ENCODE measurements at places on chromosomes 3 and 15.
A peak's percentile ranks its signal among the peaks of the same experiment; 100 is the strongest.

- no peak for DNase-seq
These were observed 10.6 kb upstream of the CHD2 start for GRCh38 chr15:92889390-92890107.

DNA sequence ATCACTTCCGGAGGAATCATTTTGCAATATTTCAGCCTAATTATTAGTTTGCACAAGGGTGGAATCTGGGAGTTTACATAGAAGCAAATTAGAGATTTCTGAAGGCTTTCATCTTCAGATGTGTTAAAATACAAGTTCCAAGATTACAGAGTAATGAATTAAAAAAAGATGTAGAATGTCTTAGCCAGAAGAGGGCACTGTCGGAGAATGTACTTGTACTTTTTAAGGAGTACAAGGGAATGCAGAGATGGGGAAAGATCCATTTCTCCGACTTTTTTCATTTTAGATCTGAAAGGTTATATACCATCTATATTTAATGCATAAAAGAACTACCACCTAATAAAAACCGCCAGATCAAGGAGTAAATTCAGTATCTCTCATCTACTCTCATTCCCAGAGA, 43.1 kb upstream of the WDR5B start:
- no peak for DNase-seq

GRCh38 chr15:64697911-64698369, 77.4 kb downstream of the RBPMS2 start:
- no peak for DNase-seq

- no peak for DNase-seq
These were observed 19.7 kb downstream of the CEMIP start for GRCh38 chr15:80798911-80799310.

DNA sequence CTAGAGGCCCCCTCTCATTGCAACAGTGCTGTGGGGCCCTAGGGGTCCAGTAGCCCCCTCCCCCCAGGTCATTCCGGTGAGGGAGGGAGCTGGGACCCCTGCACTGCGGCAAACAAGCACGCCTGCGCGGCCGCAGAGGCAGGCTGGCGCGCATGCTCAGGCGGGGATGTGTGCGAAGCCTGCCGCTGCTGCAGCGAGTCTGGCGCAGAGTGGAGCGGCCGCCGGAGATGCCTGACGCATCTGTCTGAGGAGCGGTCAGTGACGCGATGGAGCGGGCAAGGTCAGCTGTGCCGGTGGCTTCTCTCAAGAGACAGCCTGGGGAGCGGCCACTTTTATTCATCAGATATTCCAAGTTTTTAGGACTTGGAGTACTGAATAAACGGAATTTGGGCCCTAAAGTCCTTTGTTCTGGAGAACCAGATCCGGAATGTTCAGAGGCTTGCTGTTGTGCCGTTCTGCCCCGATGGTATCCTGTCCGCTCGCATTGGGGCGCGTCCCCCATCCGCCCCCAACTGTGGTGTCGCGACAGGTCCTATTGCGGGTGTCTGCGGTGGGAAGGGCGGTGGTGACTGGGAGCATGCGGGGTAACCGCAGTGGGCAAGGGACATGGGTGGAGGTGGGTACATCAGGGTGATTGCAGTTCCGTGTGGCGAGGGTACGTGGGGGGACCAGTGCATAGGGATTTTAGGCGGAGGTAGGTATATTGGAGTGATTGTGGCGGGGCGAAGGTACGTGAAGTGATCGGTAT, at the start of the genes SNRPN and SNURF:
Gene SNRPN (plus strand): TSS at position 205 of the 748 bp plus-strand sequence. CDS start 19,467 bp downstream, outside the sequence.
Gene SNURF (plus strand): TSS at position 205 of the 748 bp plus-strand sequence. CDS start 62 bp downstream, at position 267.
- peak; percentile 46 for DNase-seq

DNA sequence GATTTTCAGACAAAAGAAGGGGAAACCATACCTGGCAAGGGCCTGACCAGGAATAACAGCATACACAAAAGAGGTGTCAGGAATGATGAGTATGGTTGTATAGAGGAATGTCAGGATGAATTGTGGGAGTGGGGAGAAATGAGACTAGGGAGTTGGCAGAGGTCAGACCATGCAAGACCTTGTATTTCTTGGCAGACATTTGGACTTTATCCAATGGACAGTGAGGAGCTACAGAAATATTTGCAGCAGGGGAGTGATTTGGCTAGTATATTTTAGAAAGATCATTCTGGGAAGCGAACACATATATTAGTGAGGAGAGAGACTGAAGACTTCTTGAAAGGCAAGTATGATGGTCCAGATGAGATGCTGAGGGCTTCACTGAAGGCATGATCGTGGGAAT, 25.4 kb upstream of the ALPK3 start:
- DNase-seq = no peak

DNA sequence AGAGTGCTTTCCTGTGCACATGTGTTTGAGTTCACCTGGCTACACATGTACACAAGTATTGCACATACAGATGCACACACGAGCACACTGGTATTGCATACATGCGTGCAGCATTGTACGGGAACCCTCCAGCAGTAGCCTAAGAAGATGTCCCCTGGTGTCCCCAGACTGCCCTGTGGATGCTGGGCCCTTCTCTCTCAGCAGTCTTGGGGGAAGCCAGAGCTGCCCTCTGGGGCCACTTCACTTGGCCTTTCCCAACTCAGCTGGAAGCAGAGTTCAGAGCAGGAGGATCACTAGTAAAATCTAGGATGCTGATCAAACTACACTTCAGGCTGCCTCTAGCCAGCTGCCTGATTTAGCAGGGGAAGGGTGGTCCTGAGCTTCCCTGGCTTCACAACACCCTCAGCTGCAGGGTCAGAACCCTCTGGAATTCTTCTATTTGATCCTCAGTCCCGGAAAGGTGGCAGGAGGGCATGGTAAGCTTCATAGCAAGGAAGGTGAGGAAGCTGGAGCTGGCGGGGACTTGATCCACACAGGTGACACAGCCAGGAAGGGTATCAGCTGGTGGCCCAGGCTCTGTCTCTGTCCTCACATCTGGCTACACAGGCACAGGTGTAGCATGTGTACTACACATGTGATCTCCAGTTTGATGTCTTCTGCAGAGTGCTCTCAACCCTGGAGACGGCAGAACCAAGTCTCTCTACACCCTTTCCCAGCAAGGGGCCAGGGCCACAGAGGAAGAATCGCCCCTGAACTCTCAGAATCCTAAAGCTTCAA, 36.5 kb downstream of the KLF15 start:
- no peak for DNase-seq

- no peak for DNase-seq
These were observed 115.4 kb upstream of the PRICKLE2 start for GRCh38 chr3:64340641-64341101.

GRCh38 chr15:57337868-57338411, 38.4 kb upstream of the CGNL1 start:
- no peak for DNase-seq

GRCh38 chr3:184467171-184467570, 87.3 kb downstream of the CHRD start:
- DNase-seq = no peak

DNA sequence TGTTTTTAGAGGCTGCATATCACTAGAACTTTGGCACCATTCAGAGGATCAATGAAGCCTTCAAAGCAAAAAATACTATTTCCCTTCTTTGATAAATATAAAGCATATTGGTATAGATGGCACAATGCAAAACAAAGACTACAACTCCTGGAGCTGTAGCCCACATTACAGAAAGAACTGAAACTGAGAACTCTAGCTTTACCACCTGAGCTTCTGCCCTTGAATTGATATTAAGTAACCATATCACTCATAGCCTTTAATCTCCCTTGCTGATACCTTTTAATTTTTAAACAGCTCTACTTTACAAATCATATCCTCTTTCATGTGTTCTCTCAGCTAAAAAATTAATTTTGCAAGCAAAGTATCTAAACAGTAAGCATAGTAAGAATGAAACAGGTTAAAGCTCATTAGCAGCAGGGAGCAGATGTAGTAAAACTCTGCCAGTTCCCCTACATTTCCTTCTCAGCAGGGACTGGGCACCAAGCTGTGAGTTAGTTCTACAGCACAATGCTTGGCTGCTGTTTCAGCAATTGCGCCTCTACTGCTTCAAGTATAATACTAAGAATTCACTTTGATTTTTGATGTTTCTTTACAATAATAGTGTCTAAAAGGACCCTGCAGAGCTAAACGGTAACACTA, 97.9 kb upstream of the NANOGP8 start:
- no peak for DNase-seq

DNA sequence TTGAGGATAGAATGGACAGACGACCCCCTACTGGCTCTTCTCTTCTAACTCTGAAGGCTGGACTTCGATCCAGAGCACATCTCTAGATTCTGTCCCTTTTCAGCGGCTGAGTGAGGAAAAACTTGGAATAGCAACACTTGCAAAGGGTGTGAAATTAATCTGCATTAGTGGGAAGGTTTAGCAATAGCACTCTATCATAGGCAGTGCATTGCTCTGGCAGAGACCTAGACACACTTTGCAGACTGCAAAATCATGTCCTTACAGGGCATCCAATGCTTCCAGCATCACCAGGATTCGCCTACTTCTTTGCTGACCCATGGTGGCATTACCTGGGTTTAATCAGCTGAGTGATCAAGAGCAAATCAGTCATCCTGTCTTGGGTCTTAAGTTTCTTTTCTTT, 43.1 kb downstream of the DAPK2 start:
- DNase-seq = no peak

DNA sequence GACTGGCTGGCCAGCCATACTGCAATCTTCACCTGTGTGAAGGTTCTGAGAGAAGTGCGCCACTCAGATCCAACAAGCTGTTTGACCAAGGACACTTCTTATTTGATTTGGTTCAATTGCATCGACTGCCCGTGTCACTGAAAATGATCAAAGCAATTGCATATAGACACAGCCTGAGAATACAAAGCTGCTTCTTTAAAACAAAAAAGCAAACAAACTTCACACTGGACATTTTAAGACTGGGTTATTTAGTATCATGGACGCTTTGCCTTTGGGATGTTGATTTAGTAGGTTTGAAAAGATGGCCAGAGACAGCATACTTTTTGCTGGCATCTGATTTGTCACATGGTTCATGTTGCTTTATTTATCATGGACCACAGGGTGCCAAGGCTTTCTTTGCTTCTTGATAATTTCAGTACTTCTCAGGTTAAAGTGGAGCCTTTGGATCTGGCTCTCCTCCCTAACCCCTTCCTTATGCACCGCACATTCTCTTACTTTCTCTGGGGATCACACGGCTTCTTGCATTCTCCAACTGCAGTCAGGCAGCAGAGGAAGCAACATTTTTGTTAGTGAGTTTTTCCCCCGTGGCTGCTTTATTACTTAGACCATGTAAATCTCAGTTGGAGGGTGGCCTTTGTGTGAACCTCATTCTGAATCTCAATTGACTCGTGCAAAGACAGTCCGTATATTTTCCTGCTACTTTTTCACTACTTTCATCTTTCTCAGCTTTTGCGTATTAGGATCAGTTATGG, 151.0 kb downstream of the CD47 start:
- DNase-seq = no peak

DNA sequence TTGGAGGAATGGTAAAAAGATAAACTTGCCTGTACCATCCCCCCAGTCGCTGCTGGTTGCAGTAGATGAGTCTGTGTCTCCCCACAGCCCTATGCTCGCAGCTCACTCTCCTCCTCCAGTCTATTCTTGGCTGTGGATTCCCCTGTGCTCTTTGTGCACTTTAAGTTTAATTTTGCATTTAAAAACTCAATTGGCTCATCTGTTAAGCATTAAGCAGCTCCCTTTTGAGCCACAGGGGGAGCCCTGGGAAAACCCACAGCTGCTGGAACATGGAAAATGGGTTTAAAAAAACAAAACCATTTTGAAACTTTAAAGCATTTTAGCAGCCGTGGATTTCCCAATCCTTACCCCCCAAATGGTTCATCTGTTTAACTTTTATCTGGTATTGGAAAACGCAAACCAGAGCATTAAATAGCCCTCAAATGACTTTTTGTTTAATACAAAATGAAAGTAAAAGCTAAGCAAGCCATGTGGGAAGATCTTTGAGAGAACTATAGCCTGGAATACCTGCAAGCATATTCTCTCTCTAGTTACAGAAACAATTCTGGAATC, 536.9 kb downstream of the ZIC1 start:
- no peak for DNase-seq

DNA sequence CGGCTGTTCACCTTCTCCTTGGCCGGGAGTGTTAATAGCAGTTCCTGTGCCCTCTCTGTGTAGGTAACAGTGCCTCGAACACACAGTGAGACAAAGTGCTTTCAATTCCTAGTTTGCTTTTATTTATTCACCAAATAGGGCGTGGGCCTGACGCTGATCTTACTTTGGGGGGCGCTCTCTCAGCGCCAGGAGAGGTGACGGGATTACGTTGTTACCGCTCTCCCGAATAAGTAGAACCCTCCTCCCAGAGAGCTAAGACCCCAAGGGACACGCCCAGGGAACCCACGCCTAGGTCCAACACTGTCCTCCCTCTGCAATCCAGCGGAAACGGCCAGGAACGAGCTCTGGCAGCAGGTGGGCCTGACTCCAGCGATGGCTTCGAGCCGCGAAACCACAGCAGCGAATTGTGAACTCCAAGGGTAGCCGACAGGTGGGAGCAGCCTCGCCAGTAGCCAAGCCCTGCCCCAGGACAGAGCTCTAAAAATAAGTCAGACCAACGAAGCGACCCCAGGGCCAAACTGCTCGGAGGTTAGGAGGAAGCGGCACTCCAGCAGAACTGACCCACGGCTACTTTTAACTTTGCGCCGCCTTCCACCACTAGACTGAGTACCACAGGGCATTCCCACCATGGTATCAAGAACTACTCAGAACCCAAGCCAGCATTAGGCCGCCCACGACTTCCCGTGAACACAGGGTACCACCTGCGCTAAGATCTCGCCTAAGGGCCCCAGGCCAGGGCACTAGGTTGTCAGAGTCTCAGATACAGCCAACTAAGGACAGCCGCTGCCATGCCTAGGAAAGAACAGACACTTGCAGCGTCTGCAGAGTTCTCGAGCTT, 1.6 kb upstream of the SIN3A start:
- DNase-seq = peak; percentile 2

- no peak for DNase-seq
These were observed 22.1 kb downstream of the SIAH2 start for GRCh38 chr3:150740733-150741496.

DNA sequence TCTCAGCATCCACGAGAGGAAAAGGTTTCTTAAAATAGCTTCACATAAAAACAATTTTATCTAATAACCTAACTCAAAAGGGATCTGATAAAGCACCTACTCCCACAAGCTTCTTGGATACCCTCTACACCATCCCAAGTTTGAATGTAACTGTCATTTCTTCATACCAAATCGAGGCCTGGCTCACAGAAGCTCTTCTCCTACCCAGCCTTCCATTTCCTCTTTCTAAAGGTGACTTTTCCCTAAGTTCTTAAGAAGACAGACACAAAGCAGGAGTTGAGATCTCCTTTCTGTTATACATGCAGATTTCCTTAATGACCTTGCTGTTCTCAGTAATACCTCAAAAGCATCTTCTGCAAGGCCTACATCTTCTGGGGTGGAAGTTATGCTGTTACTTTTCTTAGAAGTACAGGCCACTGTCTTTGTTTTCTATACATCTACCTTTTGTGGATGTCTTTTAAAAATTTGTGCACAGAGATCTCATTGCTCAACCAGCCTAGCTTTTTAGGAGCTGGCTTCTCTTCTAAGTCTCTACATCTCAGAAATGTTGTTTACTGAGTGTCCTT, 3.4 kb upstream of the LRRIQ4 start:
- no peak for DNase-seq

DNA sequence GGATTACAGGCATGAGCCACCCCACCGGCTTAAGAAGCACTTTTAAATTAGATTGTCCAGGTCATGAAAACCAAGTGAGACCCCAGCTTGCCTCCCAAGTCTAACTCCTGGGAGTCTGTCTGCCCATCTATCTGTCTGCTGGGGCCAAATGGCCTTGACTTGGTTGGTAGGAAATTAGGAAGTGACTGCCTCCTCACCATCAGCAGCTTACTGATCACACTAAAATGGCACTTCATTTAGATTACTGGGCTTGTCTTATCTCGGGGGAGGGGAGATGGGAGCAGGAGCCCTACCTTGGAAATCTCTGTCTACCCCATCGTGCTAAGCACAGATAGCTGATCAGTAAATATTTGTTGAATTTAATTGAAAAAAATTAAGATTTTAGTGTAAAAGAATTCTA, 5.6 kb upstream of the LRRC2 start:
- DNase-seq = no peak

All from stimulated activated CD4-positive, alpha-beta T cell treated with anti-CD3 and anti-CD28 coated beads, Interleukin-15, amount 100 ng/mL, for 1 hour (primary cell).